ENCODE measurements at places on chromosomes 2 and 18.
A peak's percentile ranks its signal among the peaks of the same experiment; 100 is the strongest.

DNA sequence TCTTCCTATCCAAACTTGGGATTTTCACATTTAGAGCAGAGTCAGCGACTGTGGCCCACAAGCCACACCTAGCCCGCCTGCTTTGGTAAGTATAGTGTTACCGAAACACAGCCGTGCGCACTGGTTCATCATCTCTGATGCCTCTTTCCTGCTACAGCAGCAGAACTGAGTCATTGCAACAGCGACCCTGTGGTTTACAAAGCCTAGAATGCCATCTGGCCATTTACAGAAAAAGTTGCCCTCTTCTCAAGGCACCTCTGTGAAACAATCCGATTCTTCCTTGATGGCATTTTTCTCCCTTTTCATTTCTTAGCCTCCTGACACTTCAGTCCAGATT is 10.7 kb upstream of the IAH1 start:
- no peak for DNase-seq

DNA sequence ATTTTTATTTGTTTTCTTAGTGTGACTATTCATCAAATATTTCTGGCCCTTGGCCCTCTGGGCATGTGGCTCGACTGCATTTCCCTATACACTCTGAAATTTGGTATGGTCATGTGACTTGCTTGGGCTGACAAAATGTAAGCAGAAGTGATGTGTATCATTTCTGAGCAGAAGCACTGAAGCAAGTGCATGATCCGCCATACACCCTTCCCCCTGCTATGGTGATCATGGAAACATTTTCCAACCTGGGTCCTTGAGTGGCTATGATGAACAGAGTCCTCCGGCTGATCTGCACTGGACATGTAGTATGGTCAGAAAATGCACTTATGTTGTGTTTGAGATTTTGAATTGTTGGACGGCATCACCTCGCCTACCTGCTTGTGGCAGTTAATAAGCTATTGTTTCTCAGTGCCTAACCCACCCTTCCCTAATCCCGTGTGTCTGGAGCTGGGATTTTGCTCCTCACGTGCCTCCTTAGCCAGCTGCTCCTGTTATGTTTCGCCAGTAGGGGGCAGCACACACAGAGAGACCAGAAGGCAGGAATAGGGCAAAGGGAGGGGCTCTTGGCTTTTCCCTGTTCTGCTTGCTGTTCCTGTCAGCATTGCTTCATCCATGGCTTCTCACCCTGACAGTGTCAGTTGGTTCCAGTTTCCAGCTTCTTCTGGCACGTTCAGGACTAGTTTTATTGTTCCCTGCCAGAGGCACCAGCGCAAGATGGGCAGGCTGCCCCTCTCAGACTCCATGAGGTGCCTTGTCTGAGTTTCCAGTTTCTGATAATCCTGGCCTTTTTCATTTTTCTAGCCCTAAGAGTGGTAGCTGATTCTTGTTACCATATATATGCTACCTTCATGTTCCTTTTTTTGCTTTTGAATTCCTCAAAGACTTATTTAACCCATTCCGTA is 207.4 kb downstream of the ARL6IP6 start:
- DNase-seq: peak; percentile 37

DNA sequence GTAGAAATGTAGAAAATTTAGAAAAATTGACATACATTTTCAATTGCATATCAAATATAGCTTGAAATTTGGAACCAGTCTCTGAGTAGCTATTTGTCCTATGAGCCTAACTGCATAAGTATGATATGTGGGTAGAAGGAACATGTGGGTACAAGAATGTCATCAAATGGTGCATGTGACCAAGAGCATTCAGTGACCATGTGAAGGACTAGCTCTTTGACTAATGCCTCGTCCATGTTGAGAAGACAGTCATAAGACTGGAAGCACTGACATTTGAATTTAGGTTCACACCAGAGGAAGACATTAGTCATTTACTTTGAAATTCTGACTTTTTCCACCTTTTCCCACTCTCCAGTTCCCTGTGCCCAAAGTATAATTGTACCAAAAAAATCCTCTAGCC is 12.6 kb downstream of the MRPL44 start:
- DNase-seq: no peak

DNA sequence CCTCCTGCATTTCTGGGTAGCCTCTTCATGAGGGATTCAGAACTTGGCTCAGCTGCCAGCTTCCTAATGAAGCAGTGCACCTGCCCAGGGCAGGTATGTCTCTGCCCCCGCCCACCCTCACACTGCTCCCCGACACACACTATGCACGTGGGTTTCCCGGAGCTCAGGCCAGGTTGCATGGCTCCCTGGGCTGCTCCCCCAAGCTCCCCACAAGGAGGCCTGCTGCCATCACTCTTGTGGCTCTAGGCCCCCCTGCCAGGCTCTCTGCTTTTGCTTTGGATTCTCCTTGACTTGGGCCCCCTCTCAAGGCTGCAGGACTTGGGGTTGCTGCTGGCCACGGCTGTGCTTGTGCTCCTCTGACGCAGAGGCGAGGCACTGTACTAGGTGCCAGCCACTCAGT is 43.6 kb downstream of the ADD2 start:
- no peak for DNase-seq

- DNase-seq: no peak
These were observed 179.0 kb upstream of the SLC39A10 start for GRCh38 chr2:195477996-195478382.

DNA sequence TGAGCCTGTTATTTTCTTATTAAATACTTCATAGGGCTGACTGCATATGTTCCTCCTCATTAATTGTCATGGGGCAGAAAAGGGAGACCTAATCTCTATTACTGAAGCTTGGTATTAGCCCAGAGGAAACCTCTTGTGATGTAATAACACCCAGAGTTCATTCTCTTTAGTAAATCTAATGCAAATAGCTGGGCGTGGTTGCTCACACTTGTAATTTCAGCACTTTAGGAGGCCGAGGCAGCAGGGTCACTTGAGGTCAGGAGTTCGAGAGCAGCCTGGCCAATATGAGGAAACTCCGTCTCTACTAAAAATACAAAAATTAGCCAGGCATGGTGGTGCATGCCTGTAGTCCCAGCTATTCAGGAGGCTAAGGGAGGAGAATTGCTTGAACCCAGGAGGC is 14.7 kb downstream of the DAW1 start:
- DNase-seq: no peak
